Left ventricle myocardium inferior (tissue), 1 donor: ENCODE measurements at places on chromosomes 11 and 22. TPM values are rescaled to one million over a fixed set of nuclear protein-coding genes. Genes with fewer than 3 reads are reported as not detected.
A peak's percentile ranks its signal among the peaks of the same experiment; 100 is the strongest.

The IGLL1 gene
- total RNA-seq = not detected

- peak overlapping the region; percentile 60 for H3K27ac ChIP-seq
- H3K27me3 ChIP-seq = no peaks in the 10 kb centered on the region
- DNase-seq = no peak
- peaks cover 73% of the 10 kb centered on the region for H3K36me3 ChIP-seq
- peaks cover 14% of the 10 kb centered on the region for H3K4me1 ChIP-seq
Measured at GRCh38 chr22:20060700-20061480, 19.2 kb upstream of the DGCR8 start.

The OR8B12 gene
- total RNA-seq = not detected

- no peak for DNase-seq
- H3K27me3 ChIP-seq = no peaks in the 10 kb centered on the region
- H3K4me3 ChIP-seq = no peak overlapping the region
- no peak overlapping the region for H3K27ac ChIP-seq
- no peaks in the 10 kb centered on the region for H3K36me3 ChIP-seq
- peaks cover 88% of the 10 kb centered on the region for H3K4me1 ChIP-seq
Measured at GRCh38 chr11:134229126-134229790, 4.8 kb downstream of the VPS26B start.

The SLC37A2 gene
- 2.4 TPM for total RNA-seq

GRCh38 chr11:101775033-101775432, 139.8 kb upstream of the CEP126 start:
- H3K4me1 ChIP-seq = no peaks in the 10 kb centered on the region
- no peaks in the 10 kb centered on the region for H3K27me3 ChIP-seq
- DNase-seq = no peak
- no peak overlapping the region for H3K4me3 ChIP-seq
- no peaks in the 10 kb centered on the region for H3K36me3 ChIP-seq

The SCGB1D1 gene
- total RNA-seq = not detected

DNA sequence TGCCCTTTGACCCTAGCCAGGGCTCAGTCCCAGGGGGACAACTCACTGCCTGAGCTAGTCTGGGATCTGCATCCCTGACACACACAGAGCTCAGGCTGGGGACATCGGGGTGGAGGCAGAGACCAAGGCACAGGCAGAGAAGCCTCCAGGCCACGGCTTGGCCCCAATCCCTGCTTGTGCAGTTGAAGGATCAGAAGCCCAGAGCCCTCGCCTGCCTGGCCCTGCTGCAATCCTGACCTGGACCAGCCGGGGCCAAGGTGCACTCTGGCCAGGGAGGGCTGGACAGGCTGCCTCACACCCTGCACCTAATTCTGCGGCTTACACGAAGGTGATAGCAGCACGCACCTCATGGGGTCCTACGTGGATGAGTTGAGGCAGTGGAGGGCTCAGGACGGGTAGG, 34.6 kb downstream of the WNT7B start:
- H3K4me3 ChIP-seq = no peak overlapping the region
- no peaks in the 10 kb centered on the region for H3K4me1 ChIP-seq
- no peak overlapping the region for H3K27ac ChIP-seq
- peaks cover 19% of the 10 kb centered on the region for H3K27me3 ChIP-seq
- no peaks in the 10 kb centered on the region for H3K36me3 ChIP-seq

- H3K4me1 ChIP-seq = peaks cover 3% of the 10 kb centered on the region
- H3K27ac ChIP-seq = no peak overlapping the region
- no peak for DNase-seq
- peaks cover 67% of the 10 kb centered on the region for H3K36me3 ChIP-seq
- no peak overlapping the region for H3K4me3 ChIP-seq
- H3K27me3 ChIP-seq = no peaks in the 10 kb centered on the region
Measured at GRCh38 chr11:46414879-46415278, 23.3 kb upstream of the CHRM4 start.

- DNase-seq = no peak
- H3K4me3 ChIP-seq = peak within 1 kb of the TSS; percentile 95
- no peaks in the 10 kb centered on the region for H3K27me3 ChIP-seq
- peak within 1 kb of the TSS; percentile 98 for H3K27ac ChIP-seq
- peaks cover 55% of the 10 kb centered on the region for H3K4me1 ChIP-seq
Measured at GRCh38 chr11:78417175-78417887, at the start of gene GAB2. TSS of gene GAB2 (minus strand) at chr11:78417820. CDS start at chr11:78417720, 100 bp downstream.

GRCh38 chr11:2558397-2558796, 113.6 kb downstream of the KCNQ1 start:
- no peak overlapping the region for H3K27ac ChIP-seq
- DNase-seq = peak; percentile 6
- H3K4me1 ChIP-seq = peaks cover 20% of the 10 kb centered on the region
- H3K36me3 ChIP-seq = no peaks in the 10 kb centered on the region

DNA sequence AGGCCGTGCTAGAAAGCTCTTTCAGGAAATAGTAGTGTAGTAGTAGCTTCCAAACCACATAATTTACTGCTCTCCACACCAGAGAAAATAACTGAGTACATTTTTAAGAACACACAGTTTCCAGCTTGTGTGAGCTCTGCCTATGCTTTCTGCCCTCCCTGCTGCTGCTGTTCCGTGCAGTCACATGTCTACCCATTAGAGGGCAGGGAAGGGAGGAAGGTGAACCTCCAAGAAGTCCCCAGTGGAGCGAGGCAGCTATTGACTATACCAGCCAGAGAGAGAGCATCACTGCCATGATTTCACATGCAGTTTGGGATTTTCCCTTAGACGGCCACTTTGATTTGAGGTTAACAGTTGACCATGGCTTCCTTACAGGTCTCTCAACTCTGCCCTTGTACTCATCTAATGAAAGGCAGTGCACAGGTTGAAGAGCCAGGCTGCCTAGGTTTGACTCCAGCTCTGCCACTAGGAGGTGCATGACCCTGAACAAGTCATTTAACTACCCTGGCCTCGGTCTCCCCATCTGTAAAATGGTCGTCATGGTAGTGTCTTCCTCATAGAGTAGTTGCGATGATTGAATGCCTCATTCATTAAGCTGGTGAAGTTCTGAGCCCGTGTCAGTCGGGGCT, 19.7 kb upstream of the CTTN start:
- no peaks in the 10 kb centered on the region for H3K4me1 ChIP-seq
- peaks cover 90% of the 10 kb centered on the region for H3K36me3 ChIP-seq
- no peak overlapping the region for H3K27ac ChIP-seq
- H3K27me3 ChIP-seq = no peaks in the 10 kb centered on the region

The CNTN5 gene
- 0.36 TPM for total RNA-seq

DNA sequence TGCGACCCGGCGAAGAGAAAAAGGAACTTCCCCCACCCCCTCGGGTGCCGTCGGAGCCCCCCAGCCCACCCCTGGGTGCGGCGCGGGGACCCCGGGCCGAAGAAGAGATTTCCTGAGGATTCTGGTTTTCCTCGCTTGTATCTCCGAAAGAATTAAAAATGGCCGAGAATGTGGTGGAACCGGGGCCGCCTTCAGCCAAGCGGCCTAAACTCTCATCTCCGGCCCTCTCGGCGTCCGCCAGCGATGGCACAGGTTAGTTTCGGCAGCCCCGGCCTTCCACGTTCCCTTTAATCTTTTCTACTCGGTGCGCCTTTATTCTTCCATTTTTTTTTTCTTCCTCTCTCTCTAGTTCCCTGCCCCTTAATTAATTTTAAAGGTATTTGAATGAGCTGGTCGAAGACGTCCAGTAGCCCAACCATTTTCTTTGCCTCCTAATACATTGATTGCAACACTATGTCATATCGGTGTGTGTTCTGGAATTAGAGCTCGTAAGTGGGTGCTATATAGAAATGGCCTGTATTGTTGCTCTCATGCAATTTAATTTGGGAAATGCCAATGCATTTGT, 537 bp downstream of the EP300 start:
- no peak for DNase-seq
- no peaks in the 10 kb centered on the region for H3K27me3 ChIP-seq
- peak overlapping the region; percentile 97 for H3K4me3 ChIP-seq

GRCh38 chr11:79594834-79595233, 154.0 kb upstream of the TENM4 start:
- no peak overlapping the region for H3K4me3 ChIP-seq
- no peaks in the 10 kb centered on the region for H3K4me1 ChIP-seq
- H3K36me3 ChIP-seq = no peaks in the 10 kb centered on the region
- no peaks in the 10 kb centered on the region for H3K27me3 ChIP-seq

DNA sequence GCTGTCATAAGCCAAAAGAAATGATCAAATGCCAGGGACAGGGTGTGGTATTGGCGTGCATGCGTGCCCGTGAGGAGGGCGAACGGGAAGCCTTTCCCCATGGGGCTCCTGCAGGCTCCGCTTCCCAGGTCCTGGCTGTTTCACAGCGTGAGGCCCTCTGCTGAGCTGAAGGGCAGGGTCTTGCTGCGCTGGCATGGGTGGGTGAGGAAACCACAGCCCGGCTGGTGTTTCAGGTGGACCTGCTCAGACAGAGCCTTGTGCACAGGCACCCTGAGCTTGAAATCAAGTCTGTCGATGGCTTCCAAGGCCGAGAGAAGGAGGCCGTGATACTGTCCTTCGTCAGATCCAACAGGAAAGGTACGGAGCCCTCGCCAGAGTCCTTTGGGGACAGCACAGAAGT, 31.4 kb downstream of the IGHMBP2 start:
- H3K36me3 ChIP-seq = peaks cover 85% of the 10 kb centered on the region
- H3K27me3 ChIP-seq = no peaks in the 10 kb centered on the region
- peak overlapping the region; percentile 12 for H3K27ac ChIP-seq
- DNase-seq = no peak
- H3K4me3 ChIP-seq = no peak overlapping the region

DNA sequence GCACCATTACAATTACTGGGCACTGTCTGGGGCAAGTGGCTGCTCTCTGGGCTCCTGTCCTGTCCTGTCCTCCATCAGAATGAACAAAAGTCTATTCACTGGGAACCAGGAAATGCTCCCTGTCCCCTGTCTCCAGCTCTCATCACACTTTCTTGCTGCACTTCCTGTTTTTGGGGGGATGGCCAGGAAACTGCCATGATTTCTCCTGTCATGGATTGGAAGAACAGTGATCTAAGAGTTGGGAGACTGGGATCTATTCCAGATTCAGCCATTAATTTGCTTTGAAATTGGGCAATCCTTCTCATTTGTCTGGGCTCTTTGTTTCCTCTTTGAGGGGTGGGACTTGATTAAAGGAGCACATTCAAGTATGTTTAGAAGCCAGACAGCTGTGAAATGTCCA, 61.4 kb upstream of the KIRREL3 start:
- no peaks in the 10 kb centered on the region for H3K36me3 ChIP-seq
- no peak for DNase-seq
- H3K4me3 ChIP-seq = no peak overlapping the region
- no peaks in the 10 kb centered on the region for H3K4me1 ChIP-seq
- H3K27ac ChIP-seq = no peak overlapping the region
- peaks cover 17% of the 10 kb centered on the region for H3K27me3 ChIP-seq

The F2 gene
- not detected for total RNA-seq

- H3K36me3 ChIP-seq = no peaks in the 10 kb centered on the region
- no peak overlapping the region for H3K4me3 ChIP-seq
- no peak for DNase-seq
- H3K27me3 ChIP-seq = no peaks in the 10 kb centered on the region
- peaks cover 15% of the 10 kb centered on the region for H3K4me1 ChIP-seq
Measured at GRCh38 chr22:25643232-25644000, 78.9 kb downstream of the GRK3 start.

- H3K27me3 ChIP-seq = peaks cover 91% of the 10 kb centered on the region
- H3K4me3 ChIP-seq = no peak overlapping the region
- no peaks in the 10 kb centered on the region for H3K36me3 ChIP-seq
- no peak for DNase-seq
- no peak overlapping the region for H3K27ac ChIP-seq
Measured at GRCh38 chr22:27134315-27134701, 476.9 kb downstream of the MIAT start.

The OR52A1 gene
- not detected for total RNA-seq

DNA sequence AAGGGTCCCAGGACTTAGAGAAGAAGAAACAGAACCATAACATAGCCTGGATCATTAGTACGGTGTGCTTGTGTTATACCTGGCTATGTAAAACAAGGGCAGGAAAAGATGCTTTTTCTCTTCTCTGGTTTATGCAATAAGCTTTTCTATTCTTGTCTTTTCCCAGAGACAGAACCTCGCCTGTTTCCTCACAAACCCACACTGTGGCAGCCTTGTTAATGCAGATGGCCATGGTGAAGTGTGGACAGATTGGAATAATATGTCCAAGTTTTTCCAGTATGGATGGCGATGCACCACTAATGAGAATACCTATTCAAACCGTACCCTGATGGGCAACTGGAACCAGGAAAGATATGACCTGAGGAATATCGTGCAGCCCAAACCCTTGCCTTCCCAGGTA, 2.9 kb downstream of the CFAP68 start:
- H3K4me1 ChIP-seq = peaks cover 20% of the 10 kb centered on the region
- no peak overlapping the region for H3K4me3 ChIP-seq
- no peak overlapping the region for H3K27ac ChIP-seq
- H3K27me3 ChIP-seq = no peaks in the 10 kb centered on the region
- no peaks in the 10 kb centered on the region for H3K36me3 ChIP-seq

The PAMR1 gene
- total RNA-seq = 12.9 TPM

GRCh38 chr22:19509923-19510322, 14.3 kb downstream of the CLDN5 start:
- no peaks in the 10 kb centered on the region for H3K27me3 ChIP-seq
- H3K36me3 ChIP-seq = no peaks in the 10 kb centered on the region
- no peaks in the 10 kb centered on the region for H3K4me1 ChIP-seq
- H3K27ac ChIP-seq = no peak overlapping the region
- DNase-seq = no peak
- H3K4me3 ChIP-seq = no peak overlapping the region

The HBE1 gene
- not detected for total RNA-seq

DNA sequence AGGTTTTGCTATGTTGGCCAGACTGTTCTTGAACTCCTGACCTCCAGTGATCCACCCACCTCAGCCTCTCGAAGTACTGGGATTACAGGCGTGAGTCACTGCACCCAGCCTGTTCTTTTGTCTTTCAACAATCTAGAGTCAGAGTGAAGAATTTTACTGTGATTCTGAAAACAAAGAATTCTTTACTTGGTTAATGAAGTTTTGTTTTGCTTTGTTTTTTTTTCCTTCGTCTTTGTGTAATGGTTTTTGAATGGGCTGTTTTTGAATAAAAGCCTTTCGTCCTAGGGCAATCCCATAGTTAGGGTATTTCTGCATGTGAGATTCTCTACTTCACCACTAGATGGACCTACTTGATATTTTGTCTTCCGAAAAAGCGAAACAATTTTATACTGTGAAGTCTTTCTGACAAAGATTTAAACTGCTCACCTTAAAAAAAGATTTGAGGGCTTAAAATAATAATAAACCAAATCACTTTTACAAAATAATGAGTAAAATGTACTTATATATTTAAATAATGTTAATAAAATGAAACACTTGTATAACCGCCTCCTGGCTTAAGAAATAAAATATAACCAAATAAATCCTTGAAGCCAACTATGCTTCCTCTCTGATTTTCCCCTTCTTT, 43.4 kb upstream of the SC5D start:
- DNase-seq = no peak
- no peaks in the 10 kb centered on the region for H3K36me3 ChIP-seq
- peaks cover 8% of the 10 kb centered on the region for H3K27me3 ChIP-seq
